ENCODE measurements at places on chromosomes 1 and 21.

- no peak for DNase-seq
Measured at GRCh38 chr1:217494767-217495166, 136.1 kb downstream of the GPATCH2 start.

DNA sequence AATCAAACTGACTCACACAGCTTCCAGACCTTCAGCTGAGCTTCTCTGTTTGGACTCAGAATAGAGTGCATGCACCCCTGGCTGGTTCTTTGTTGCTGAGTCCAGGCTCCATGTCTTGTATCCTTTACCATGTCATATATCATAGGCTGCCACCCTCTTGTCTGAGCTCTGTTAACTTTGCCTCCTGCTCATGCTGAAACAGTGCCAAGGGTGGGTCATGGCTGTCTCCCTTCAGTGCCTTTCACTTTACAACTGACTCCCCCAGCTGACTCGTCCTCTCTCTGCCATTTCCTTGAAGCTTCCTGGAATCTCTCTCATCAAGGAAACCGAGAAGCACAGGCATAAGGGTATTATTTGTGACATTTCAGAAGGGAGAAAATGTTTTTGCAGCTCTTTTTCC lies 885.3 kb downstream of the TTLL7 start:
- DNase-seq, result no peak

GRCh38 chr1:206784471-206784903 lies 12.2 kb upstream of the IL10 start:
- DNase-seq, result no peak

GRCh38 chr1:6348511-6349191 lies 44.9 kb downstream of the ACOT7 start:
- peak; percentile 18 for DNase-seq

GRCh38 chr21:35222541-35222941 lies 173.4 kb upstream of the RUNX1 start:
- DNase-seq, result no peak

GRCh38 chr1:3956527-3957170 lies 56.6 kb upstream of the C1orf174 start:
- no peak for DNase-seq

DNA sequence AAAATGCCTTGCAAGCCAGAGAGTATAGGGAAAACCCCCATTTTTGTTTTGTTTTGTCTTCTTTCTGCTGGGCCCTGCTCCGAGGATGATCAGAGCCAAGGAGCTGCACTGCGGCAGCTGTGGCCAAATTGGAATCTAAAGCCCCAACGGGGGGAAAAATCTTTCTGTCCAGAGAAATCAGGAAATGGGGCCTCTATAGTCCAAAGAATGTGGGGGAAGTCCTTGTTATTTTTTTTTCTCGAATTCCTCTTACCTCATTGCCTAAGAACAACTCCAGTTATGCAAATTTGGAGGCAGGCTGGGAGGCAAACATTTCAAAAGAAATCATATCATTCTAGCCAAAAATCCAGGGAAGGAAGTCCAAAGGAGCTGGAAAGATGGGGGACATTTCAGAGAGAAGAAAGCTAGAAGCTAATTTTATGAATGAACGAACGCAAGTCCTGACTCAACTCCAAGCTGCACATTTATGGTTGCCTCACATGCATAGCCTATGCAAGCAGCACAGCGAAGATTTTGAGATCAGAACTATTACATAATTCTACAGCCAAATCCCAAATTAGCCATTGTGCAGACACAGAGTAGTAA lies 263.2 kb downstream of the KCTD3 start:
- DNase-seq, result no peak

DNA sequence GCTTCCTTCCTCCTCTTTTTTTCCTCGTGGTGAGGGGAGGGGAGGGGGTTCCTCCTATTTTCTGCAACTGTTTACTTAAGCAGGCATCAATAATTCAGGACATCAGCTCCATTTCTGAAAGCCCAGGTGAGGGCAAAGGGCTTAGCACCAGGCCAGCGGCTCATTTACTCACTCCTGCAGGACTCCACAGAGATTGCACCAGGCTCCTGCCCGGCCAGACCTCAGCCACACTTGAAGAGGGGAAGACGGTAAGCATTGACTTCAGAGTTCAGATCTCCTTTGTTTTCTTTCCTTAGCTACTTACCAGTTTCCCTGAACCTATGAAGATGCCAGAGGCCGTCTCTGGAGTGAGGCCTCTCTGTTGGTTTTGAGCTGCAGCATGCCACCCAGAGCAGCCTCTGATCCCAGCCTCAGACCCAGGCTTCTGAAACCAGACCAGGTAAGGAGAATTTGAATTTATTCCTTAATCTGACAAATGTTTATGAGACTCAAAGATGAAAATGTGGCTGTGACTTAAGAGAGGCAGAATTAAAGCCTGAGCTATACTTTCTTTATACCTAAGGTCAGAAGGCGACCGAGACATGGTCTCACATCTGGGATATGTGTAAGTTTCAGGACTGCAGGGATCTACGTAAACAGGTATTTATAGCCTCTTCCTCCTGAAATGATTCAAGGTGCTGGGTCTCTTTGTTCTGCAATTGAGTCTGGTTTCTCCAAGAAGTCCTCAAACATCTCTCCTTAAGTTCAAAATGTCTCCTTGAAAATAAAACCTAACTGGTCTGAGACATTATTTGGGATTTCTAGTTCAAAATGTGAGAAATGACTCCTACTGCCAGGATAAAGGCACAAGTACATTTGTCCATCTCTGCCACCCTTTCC lies 272.5 kb upstream of the RUNX1 start:
- no peak for DNase-seq

DNA sequence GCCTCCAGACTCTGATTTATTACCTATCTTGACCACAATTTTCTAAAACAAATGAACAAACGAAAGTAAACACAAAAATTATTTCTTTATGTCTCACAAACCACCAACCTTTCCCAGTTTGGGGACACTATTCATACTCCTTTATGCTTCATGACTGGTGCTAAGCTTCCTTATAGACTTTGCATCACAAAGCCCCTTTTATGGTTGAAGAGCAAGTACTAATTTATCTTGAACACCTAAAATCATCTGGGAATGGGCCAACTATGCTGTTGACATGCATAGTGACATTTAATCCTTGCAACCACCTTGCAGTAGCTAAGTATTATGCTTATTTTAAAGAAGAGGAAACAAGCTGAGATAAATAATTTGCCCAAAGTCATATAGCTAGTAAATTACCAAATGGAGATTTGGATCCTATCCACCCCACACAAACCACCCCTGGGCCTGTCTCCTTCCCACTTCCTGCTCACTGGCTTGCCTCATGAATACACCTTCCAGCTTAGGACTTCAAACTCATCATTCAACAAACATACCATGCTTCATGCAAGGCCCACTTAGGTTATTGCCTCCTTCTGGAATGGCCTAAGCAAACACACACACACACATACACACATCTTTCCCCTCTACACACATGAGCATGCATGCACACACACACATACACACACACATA lies 192.2 kb downstream of the PLPP3 start:
- DNase-seq, result no peak

DNA sequence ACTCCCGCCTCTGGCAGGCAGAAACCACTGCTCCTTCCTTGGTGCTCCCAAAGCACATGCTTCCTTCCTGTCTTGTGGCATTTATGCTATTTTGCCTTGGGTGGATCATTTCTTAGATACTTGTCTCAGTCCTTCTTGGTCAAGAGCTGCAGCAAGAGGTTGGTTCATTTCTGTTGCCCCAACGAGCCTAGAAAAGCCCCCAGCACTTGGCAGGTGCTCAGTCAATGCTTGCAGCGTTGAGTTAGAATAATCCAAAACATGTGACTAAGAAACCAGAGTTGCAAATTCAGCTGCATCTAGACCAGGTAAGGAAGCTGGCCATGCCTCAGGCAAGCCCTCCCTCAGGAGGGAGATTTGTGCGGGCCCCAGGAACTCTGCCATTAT lies 42.4 kb upstream of the TENT5C start:
- DNase-seq, result no peak

- no peak for DNase-seq
Measured at GRCh38 chr1:77030401-77031105, 163.3 kb downstream of the ST6GALNAC5 start.

GRCh38 chr1:82392513-82392912 lies 591.8 kb downstream of the ADGRL2 start:
- DNase-seq, result no peak

DNA sequence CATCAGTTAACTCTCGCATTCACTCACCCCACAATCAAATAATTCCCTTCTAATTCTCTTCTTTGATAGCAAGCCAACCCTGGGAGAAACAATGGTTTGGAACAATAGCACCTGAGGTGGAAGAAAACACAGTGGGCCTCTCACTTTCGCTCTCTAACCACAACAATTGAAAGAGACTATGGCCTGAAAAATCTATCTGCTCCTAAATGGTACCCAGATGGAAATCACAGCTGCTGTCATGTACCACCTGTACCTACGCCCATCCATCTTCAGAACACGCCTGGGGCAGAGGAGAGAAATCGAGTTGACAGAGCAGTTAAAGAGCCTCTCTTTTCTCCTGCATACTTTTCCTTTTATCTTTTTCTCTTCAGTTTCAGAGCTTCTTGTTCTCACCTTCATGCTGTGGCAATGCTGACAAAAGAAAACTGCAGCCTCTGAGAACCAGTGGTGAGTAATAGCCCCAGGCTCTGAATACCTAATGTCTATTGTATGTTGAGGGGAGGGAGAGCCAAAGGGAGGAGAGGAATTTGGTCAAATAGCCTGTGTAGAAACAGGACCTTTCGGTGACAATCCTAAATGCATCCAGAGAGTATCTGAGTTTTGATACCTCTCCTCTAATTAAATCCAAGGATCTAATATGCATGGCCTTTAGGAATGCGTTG lies 57.7 kb downstream of the ZC3H11B start:
- no peak for DNase-seq

GRCh38 chr1:203666609-203667008 lies 40.0 kb downstream of the ATP2B4 start:
- DNase-seq, result no peak

- no peak for DNase-seq
Measured at GRCh38 chr1:53502641-53503432, 43.6 kb downstream of the DMRTB1 start.

- DNase-seq, result peak; percentile 84
Measured at GRCh38 chr1:155463865-155464650, 98.5 kb downstream of the ASH1L start.

DNA sequence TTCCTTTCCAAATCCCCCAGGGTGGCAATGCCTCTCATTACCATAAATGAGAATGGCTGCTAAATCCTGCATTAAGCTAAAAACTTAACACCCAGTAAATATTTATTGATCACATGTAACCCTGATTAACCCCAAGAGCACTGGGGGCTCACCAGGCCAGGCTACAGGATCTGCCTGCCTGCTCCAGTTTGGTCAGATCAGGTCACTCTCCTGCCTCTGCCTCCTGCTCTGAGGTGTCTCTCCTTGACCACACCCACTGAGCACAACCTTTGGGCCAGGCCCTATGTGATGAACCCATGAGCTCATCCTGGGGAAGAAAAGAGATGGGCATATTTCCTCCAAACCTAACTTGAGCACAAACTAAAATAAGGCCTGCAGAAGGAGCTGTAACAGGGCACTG lies 93.5 kb downstream of the TRABD2B start:
- DNase-seq, result no peak

DNA sequence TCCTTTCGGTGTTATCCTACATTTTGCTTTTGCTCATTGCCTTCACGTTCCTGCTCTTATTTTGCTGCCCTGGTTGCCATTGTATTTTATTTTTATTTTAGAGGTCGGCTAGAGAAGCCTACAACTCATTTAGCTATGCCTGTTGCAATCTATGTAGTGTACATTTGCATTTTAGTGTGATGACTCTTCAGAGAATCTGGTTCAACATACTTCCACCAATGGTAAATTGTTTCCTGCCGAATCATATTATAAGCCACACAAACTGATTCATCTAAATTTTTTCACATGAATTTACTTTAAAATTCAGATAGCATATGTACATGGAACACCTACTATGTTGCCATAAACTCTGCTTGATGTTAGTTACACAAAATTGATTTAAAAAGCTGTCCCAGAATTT lies 1596.9 kb downstream of the PLA2G4A start:
- DNase-seq, result no peak

- no peak for DNase-seq
Measured at GRCh38 chr1:59990470-59990869, 63.9 kb upstream of the CYP2J2 start.

DNA sequence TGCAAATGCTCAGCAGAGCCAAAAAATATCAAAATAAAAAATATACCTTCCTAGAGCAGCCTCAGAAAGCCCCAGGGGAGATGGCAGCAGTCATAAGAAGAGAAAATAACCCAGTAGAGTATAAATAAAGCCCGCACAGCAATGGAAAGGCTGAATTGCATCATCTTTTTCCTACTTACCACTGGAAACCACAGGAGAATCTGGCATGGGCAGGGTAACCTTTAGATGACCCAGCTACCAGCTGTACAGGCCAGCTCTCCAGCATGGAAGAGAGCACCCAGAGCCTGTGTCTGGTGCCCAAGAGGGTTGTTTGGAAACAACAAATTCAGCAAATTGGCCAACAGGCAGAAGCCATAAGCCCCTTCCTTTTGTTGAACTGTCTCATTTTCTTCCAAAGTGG lies 253.1 kb downstream of the OMA1 start:
- no peak for DNase-seq

DNA sequence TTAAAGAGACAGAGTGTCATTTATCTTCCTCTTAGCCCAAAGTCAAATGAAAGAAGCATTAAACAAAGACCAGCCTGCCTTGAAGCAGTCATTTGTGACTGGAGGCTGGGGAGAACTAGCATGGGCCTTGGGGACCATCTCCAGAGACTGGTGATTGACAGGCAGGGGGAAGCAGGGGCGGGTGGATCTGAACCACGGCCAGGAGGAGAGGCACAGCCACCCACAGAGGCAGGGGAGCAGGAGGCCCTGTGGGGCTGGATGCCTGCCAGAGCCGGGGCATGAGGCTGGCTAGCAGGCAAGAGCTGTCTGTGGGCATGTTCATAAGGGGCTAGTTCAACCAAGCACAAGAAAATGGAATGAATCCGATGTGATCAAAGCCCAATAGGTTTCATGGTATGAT lies 73.9 kb downstream of the PLXNA2 start:
- peak; percentile 65 for DNase-seq

DNA sequence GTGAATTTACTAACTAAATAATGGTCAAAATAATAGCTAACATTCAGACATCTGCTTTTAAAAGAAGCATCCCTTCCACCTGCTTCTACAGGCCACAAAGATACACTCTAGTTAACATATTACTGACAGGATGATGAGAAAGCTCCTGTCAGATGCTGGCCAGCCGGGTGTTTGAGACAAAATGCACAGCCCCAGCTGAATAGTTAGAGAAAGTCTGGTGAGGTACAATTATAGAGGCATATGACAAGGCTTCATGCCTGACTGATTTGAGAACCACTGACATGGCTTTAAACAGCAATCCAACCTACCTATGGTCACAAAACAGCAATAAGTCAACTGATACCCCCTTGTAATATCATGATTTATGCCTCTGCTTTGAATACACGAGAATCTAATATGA lies 137.0 kb downstream of the DENND1B start:
- no peak for DNase-seq

DNA sequence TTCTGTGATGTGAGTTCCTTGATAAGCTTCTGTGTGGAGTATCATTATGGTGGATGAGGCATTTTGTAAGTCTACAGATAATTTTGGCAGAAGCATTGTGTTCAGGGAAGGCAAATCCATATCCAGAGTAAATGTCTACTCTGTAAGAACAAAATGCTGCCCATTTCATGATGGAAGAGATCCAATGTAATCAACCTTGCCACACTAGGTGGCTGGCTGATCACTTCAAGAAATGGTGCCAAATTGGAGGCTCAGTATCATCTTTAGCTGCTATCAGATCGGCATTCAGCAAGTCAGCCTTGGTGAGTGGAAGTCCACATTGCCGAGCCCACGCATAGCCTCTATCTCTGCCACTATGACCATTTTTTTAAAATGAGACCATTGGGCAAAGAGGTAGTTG lies 565.8 kb upstream of the USP24 start:
- DNase-seq, result no peak

Measured in A673 (cell line).